ENCODE measurements at places on chromosomes 16 and 17. TPM values are rescaled to one million over a fixed set of nuclear protein-coding genes. Genes with fewer than 3 reads are reported as not detected.

Gene SSTR5
- not detected for polyA plus RNA-seq

- DNase-seq: no peak
These were observed 6.6 kb upstream of the VASN start for GRCh38 chr16:4365014-4365406.

GRCh38 chr17:37610971-37611370, 1.8 kb upstream of the SYNRG start:
- no peak for DNase-seq

Gene RGS11
- 3.7 TPM for polyA plus RNA-seq

DNA sequence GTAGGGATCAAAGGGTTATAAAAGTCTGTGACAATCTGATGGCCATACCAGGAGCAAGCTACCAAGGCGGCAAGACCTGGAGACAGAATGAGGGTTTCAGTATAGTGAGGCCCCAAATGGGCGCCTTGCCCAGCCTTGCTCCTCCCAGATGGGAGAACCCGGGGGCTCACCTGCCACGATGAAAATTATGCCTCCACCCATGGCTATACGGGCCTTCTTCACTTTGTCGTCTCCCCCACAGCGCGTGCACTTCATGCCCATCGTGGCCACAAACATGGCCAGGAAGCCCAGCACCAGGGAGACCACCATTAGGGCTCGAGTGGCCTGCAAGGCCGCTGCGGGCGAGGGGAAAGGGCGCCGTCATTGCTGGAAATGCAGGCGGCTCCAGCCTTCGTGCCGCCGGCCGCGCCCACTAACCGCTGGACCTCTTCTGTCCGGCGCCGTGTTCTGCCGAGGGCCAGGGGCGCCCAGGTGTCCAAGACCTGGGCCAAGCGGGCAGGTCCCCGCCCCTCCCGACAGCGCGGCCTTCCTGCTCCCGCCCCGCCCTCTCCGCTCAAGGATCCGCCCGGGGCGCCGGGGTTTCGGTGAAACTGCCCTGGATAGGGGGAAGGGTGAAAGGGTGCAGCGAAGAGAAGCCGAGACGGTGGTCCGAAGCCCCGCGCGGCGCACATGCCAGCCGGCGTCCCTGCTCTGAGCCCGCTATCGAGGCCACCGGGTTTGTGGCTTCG, 1.5 kb downstream of the CLDN7 start:
- DNase-seq: no peak

Gene CLEC19A
- 0.07 TPM for polyA plus RNA-seq

Gene LAT
- 4.7 TPM for polyA plus RNA-seq

GRCh38 chr17:81044764-81045589, 10.0 kb downstream of the BAIAP2 start:
- DNase-seq: no peak

Gene WNT3
- 1.7 TPM for polyA plus RNA-seq

DNA sequence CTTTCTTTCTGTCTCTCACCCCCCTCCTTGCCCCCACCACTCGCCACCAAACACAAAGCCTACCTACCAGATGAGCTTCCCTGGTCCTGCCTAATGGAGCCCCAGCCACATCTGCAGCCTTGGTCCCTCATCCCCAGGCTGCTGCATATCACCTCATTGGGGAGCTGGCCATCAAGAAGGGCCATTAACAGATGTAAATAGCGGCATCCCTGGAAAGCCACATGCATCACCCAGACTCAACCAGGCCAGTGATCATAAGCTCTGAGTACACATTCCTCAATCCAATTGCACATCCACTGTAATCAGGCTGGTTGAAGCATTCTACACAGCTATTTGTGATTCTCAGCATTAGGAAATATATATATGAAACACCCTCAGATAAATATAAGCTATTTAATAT, 211.7 kb upstream of the C17orf78 start:
- no peak for DNase-seq

Gene PGS1
- polyA plus RNA-seq: 43.4 TPM

DNA sequence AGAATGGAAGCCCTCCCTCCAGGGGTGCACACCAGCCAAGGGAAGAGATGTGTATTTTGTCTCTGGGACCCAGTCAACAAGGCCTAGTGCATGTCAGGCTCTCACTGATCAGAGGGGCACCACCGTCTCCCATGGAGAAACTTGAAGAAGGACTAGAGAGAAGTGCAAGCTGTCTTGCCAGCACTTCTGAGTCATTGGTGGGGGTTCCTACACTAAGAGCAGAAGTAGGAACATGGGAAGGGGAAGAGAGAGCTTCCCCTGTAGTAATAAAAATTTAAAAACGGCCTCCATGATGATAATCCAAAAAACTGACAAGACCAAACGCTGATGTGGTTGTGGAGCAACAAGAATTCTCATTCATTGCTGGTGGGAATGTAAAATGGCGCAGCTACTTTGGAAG, 46.3 kb downstream of the DYNLRB2 start:
- DNase-seq: no peak

GRCh38 chr17:9403257-9403656, 172.4 kb downstream of the STX8 start:
- DNase-seq: no peak

Gene HSD17B1
- 3.9 TPM for polyA plus RNA-seq

DNA sequence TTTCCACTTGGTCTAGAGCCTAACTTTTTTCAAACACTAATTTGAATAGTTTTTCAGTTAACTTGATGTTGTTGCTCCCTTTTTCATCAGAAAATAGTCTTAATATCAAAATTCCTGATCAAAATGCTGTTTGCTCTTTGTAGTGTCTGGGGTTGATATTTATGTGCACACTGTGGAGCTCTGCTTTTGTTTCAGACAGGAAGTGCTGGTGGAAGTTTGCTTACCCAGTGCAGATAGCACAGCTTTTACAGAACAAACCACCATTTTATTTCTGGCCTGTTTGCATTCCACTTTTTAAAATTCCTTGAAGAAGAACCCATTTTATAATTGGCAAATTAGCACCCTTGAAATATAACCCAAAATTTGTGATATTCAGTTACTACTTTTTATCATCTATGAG, 125.4 kb downstream of the MRTFB start:
- no peak for DNase-seq
